Kidney capillary endothelial cell (primary cell): ENCODE measurements at places on chromosomes 7 and 10.

GRCh38 chr10:17238445-17239291 lies 10.6 kb downstream of the VIM start:
- DNase-seq: no peak

DNA sequence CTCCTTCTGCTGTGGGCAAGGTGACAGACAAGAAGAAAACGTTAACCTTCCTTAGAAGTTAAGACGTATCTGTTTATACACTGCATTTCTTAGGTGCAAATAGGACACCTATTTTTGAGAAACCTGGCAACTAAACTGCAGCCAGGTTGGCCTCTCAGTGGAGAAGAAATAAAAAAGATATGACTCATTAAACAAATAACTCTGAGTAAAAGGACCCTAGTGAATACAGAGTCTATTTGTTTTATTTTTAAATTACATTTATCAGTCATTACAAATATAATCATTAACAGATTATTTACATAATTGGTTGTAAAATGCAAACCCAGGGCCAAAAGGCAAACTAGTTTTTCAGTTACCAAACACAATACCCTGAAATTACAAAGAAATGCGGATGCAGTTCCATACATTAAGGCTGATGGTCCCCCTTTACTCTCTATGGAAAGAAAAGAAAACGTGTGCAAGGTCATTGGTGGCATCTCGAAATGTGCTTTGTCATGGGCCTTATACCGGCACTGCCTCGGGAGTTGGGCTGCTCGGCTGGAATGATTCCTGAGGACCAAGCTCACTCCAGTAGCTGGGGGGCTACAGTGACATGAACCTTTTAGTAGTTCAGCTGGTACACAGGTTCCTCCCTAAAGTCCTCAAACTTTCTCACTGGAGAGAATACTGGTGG lies 38.4 kb downstream of the ADRB1 start:
- no peak for DNase-seq

DNA sequence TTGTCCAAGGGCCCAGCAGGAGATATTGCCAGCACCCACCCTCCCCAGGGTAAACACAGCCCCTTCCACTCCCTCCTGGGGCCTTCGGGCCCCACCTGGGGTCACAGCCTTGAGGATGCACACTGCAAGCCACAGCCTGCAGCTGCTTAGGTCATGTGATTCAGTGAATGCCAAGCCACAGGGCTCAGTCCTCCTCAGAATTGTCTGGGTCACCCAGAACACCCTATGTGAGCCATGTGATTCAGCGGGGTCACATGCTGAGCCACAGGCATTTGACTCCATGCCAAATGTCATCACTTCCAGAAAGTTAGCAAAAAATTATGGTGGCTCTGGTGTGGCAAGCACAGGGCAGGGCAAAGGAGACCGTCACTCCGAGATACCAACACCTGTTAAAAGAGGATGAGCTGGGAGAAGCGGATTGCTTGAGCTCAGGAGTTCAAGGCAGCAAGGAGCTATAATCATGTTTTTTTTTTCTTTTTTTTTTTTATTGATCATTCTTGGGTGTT lies 17.2 kb upstream of the PSAP start:
- no peak for DNase-seq

- no peak for DNase-seq
These were observed 132.2 kb downstream of the ZNF37A start for GRCh38 chr10:38226385-38226784.

DNA sequence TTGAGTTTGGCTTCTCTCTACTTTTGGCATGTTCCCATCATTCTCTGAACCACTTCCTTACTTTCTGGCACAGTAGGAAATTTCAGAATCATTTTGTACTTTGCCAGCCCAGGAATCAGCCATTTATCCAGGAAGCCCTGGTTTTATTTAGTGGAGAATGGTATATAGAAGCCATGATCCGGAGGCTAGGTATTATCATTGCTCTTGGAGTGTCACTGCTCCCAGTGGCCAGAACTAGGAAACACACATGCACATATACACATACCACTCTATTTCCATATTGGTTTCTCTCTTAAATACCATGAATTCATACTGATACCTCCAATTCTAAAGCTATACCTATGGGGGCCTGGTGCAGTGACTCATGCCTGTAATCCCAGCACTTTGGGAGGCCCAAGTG lies 36.3 kb downstream of the SUFU start:
- DNase-seq: peak; percentile 16

GRCh38 chr7:36690514-36691187 lies 33.6 kb downstream of the AOAH start:
- DNase-seq: no peak

- DNase-seq: no peak
These were observed 20.4 kb downstream of the SH2B2 start for GRCh38 chr7:102306916-102307677.

DNA sequence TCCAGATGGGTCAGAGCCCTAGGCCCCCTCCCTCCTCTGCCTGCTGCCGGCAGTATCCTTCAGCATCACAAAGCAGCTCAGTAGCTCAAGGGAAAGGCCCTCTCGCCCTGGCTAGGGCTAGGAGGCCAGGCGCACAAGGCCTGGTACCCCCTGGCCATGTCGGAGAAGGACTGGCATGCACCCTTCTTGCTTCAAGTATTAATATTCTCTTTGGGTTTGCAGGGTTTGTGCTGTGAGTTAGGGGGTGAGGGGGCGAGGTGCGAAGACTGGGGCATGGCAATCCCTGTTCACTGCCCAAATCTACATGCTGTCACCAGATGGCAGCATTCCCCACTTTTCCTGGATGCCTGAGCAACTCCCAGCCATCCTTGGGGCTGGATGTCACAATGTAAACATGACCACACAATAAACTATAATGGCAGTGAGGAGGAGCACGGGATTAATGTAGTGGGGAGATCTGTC lies 105.2 kb downstream of the NEURL1 start:
- DNase-seq: peak; percentile 52

- no peak for DNase-seq
These were observed 1.2 kb upstream of the SLC13A4 start for GRCh38 chr7:135729230-135729629.

- no peak for DNase-seq
These were observed 65.8 kb upstream of the CACUL1 start for GRCh38 chr10:118820326-118821116.

- DNase-seq: no peak
These were observed 210.5 kb downstream of the BICC1 start for GRCh38 chr10:58723186-58723585.

DNA sequence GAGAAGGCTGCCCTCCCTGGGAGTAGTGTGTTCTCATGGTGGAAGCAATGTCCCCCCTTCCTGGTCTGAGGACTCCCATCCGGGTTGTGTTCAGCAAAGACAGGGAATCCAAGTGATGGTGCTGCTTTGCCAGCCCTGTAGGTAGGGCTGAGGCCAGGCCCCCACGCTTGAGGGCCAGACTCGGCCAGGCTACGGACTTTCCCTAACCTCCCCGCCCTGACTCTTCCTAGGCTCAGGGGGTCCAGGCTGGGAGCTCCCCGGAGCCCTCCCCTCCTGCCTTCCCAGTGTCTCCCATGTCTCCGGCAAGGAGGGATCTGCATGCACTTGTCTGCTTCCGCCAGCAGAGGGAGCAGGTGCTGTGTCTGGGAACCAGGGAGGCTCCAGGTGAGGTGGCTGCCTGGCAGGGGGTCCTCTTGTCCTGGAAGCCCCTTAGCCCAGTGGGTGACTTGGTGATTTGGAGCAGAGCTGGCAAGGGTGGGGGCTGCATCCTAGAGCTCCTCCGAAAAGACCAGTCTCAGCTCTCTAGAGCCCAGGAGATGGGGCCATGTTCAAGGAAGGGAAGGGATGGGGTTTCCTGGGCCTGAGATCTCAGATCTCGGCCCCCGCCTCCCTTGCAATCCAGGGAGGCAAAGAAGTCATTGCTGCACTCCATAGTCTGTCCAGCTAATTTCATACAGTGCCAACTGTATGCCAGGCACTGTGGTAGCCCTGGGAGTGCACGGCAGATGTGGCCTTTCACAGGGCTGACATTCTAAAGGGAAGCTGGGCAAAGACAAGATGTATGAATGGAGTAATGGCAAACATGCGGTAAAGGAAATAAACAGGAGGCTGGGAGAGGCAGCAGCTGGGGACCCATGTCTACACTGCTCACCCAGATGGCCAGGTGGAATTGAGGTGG lies 20.3 kb upstream of the SFRP5 start:
- peak; percentile 34 for DNase-seq

DNA sequence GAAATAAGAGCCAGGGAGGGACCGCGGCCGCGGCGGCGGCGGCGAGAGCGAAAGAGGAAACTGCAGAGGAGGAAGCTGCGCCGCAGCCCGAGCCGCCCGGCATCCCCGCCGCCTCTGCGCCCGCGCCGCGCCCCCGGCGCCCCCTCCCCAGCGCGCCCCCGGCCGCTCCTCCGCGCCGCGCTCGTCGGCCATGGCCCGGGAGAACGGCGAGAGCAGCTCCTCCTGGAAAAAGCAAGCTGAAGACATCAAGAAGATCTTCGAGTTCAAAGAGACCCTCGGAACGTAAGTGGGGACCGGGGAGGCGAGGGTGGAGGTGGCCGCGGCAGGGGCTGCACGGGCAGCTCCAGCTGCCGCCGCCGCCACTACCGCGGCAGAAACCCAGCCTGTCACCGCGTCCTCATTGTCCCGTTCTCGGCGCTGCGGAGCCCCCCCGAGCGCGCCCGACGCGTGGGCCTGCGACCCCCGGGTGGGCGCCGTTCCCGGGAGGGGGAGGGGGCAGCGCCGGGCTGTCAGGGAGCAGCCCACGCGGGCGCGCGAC lies 351 bp downstream of the CAMK1D start:
- DNase-seq: no peak

DNA sequence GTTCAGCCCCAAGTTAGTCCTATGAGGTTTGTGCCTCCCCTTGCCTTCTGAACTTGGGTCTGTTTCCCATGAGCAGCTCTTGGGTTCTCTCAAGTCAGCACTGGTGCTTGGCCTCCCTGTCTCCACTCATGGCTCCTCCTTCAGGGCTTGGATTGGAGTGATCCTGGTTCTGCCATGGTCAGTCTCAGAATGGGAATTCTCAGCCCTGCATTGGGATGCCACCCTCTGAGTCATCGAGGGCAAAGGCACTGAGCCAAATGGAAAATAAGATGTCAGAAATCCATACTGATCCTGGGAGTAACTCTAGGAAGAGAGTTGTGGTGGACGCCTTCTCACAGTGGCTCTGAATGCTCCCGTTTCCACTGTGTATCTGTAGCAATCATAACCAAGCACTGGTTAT lies 233.4 kb upstream of the HABP2 start:
- DNase-seq: no peak
